ENCODE measurements at places on chromosomes 6 and 20.
A peak's percentile ranks its signal among the peaks of the same experiment; 100 is the strongest.

GRCh38 chr6:116104636-116105035 is 4.0 kb downstream of the NT5DC1 start:
- no peak for DNase-seq

DNA sequence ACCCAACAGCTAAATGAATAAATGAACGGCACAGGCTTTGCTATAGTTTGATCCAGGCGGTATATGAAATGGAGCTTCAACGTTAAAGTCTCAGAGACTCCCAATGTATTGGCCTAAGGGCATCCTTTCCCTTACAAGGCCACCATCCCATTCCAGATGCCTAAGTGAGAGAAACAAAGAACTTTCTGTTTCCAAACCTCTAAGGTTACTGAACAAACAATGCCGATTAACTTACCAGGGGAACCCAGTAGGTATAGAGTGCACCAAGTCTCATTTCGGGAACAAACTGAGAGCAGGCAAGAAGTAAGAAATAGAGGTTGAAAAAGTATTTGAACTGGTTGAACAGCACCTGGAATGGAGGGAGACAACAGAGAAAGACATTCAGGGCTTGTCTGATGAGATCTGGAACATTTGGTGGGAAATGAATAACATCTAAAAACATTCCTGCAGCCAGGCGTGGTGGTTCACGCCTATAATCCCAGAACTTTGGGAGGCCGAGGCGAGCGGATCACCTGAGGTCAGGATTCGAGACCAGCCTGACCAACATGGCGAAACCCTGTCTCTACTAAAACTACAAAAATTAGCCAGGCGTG is 42.5 kb downstream of the ATP9A start:
- no peak for DNase-seq

DNA sequence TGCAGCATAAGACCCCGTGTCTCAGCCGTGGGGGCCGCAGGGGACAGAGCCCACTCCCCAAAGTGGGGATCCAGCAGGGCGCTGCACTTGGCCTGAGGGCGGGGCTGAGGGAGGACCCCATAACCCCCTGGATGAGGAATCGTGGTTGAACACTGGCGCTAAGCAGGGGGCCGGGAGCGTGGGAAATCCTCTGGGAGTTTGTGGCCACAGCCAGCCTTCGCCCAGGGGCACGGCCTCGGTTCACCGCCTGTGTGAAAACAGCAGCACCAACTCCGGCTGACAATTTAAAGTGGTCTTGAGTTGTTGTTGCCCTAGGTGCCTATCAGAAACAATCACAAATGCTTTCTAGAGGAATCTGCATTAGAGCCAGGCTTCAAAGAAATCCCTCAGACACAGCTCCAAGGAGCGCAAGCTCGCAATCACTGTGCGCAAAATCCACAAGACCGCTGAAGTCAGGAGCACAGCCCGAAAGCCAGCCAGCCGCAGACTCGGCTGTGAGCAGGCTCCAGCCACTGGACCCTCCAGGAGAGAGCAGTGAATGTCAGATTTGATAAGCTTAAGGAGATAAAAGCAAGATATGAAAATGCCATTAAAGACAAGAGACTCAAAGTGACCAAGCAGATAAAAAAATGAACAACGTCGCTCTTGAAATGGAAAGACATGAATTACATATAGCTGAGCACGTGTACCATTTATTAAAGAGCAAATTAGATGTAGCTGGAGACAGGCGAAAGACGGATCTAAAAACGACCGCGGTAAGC is 10.9 kb upstream of the RPS6KA2 start:
- no peak for DNase-seq

DNA sequence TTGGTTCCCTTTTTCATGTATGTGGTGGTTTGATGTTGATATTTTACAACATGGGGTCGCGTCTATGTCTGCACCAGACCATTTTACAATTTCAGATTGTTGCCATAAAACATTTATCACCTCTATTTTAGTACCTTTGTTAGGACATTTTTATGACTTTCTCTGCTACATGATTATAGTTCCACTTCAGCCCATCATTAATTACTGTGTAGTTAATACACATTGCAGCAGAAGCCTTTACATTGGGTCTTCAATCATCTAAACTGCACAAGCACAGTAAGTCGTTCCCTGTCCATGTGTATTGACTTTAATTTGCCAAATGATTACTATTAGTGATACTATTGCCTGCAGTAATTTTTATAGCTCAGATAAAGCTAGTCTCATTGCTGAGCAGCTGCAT is 15.7 kb upstream of the TMEM217 start:
- no peak for DNase-seq

DNA sequence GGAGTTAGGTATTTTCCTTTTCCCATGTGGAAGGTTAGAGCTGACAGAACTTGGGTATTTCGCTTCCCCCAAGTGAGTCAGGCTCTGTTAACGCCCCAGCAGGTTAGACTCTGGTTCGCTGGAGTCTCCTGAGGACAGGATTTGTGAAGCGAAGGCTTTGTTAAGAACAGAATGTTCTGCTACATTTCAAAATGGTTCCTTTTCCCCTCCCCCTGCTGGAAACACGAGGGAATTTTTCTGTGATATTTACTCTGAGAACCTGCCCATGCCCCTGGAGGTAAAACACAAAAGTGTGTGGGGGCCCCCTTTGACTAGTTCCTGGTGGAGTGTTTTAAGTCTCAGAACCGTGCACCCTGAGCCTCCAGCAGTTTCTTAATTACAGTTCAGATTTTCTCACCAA is 731.4 kb upstream of the CITED2 start:
- no peak for DNase-seq

DNA sequence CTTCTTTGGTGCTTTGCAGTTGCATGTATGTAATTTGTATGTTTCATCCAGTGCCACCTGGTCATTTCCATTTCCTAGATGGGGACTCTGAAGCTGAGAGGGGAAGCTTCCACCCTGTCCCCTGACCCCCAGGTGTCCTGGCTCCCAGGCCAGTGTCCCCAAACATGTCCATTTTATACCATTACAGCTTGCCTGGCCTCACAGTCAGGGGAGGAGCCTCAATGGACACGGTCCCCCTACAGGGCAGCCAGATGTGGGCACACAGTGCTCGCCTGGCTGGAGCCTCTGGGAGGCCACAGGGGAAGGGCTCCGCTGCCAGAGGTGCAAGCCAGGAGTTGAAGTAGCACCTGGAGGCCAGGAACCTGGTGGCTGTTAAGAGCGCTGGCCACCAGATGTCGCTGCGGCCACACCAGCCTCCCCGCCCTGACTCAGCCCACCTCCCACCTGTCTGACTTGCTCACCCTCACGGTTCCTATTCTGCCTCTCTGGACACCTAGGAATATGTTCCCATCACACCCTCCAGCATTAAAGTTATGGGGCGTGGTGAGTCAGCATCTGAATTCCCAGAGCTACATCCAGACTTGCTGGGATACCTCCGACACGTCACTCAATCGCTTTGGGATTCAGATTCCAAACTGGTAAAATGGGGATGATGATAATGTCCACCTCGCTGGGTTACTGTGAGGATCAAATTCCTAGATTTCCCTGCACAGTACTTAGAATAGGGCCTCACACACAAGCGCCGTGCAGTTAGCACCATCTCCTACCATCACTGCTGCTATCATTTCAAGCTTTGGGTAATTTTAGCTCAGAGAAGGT is 107.4 kb downstream of the SULF2 start:
- peak; percentile 39 for DNase-seq

DNA sequence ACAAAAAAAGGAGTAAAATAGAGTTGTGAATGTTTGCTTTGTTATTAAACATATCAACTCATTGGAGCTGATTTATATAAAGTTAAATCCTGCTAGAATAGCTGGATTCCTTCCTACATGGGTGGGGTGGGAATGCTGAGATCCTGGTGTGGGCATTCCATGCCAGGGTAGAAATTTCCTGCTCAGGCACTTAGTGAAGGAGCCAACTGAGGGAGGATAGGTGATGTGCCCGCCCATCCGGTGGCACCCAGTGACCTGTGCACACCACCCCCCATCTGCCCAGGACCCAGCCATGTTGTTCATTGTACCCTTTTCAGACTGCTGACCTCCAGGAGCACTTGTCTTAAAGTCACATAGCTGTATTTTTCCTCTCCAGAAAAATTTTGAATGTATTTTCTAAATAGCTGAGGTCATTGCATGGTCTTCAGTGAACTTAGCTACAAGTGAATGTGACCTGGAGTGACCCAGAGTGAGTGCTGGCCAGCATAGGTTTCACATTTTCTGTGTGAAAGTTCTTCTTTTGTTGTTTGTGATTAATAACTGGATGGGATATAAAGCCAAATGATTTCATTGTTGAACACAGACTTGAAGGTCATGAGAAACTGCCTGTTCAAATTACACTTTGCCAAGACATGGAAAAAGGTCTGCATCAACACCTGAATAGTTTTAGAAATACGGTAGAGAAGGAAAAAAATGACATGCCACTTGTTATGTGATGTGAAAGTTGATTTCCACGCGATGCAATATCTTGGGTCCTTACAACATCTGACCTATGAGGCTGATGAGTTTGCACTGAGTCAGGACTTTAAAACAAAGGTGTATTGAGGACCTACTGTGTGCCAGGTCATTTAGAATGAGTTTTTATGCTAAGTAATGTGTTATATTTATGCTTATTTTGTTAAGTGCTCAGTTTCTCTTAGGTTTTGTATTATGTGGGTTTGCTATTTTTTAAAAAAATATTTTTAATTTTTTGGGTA is 77.2 kb downstream of the UTRN start:
- DNase-seq: no peak

DNA sequence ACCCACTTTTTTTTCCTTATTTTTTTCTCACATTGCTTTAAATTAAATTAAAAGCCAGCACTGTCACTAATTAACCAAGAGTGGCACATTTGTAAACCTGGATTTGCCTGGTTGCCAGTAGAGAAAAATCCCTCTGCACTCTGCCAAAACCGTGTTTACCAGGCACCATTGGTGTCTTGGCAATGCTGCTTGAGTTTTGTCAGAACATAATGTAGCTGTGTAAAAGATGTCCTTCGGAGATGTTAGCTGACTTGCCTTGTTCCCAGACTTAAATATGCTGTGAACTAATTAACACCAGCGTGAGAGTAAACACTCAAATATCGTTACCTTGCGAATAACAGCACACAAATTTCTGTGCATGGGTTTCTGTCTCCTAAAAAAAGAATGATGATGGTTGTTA is 694.9 kb upstream of the ID4 start:
- no peak for DNase-seq

DNA sequence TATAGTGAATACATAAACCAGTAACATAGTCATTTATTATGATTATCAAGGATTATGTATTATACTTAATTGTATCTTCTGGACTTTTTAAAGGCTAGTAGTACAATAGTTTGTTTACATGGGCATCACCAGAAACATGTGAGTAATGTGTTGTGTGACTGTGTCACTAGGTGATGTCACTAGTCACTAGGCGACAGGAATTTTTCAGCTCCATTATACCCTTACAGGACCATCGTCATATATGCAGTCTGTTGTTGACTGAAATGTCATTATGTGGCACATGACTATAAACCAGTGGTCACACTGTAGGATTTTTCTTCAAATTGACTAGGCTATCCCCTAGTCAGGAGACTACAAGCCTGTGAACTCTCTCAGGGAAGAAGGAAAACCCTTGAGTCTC is 86.5 kb upstream of the CENPW start:
- no peak for DNase-seq

GRCh38 chr6:150617062-150617461 is 17.4 kb downstream of the PLEKHG1 start:
- no peak for DNase-seq

GRCh38 chr6:111871207-111871606 is 2.0 kb downstream of the FYN start:
- no peak for DNase-seq

DNA sequence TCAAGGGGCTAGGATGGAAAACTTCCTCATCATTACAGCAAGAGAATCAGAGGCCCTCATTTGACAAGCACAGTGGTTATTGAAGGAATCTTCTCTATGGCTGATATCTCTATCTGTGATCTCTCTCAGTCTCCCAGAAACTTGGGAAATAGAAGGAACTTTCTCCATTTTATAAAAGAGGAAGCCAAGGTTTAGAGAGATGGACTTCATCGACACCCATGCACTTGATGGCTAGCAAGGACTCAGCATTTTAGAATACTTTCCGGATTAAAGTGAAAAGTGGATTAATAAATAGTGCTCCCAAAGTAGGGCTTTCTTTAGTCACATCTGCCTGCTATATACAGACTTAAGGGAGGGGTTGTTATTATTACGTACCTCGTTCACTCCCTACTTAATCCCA is 34.2 kb upstream of the TGM3 start:
- DNase-seq: no peak

- no peak for DNase-seq
Observed at GRCh38 chr6:80433673-80434025, 327.2 kb downstream of the BCKDHB start.

GRCh38 chr6:163900570-163900969 is 486.1 kb downstream of the QKI start:
- DNase-seq: no peak

GRCh38 chr6:128882991-128883611 is at the start of gene LAMA2:
TSS of gene LAMA2 (plus strand) at chr6:128883138. CDS start at chr6:128883246, 108 bp downstream.
- no peak for DNase-seq

DNA sequence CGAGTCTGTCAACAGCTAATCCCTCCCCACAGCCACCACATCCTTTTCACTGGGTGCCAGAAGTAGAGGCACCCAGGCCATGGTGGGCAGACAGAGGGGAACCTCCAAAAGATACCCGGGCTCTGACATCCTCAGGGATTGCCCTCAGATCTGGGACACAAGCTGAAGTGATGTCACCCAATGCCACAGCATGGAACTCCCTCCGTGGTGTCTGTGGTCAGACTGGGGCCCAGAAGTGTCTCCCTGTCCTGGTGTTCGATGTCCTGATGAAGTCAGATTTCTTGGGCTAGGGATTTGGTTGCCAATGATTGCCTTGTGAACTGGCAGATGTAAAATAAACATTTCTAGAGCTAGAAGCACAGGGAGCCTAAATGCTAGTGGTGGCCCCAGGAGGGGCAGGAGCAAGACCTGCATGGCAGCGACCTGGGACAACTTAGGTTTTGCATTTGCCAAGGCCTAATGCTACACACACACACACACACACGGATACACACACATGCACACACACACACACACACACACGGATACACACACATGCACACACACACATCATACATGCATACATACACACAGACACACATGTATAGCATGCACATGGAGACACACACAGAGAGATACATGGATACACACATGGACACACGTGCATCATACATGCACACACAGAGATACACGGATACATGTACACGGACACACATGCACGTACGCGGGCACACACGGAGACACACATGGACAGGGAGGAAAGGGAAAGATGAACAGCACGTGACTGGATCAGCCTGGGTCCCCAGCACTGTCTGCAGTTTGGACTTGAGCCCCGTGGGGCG is 221.0 kb downstream of the NFATC2 start:
- DNase-seq: no peak
